ENCODE measurements at places on chromosomes 2 and 18.

DNA sequence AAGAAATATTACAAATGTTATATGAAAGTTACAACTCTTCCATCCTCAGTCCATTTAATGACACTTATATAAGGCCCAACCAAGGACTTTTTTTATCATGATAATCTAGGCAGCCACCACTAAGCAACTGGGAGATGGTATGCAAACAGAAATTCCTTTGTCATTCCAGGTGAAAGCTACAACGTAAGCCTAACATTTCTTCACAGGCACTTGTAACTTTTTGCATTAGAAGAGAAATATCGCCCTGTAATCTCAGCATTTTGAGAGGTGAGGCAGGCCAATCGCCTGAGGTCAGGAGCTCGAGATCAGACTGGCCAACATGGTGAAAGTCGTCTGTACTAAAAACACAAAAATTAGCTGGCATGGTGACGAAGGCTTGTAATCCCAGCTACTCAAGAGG, 581.2 kb upstream of the SLC8A1 start:
- no peak for DNase-seq

- no peak for DNase-seq
These were observed 68.7 kb downstream of the KCTD1 start for GRCh38 chr18:26479681-26480079.

GRCh38 chr2:46358713-46359112, 61.5 kb downstream of the EPAS1 start:
- no peak for DNase-seq

GRCh38 chr2:26064846-26065245, 31.0 kb downstream of the RAB10 start:
- DNase-seq = no peak

DNA sequence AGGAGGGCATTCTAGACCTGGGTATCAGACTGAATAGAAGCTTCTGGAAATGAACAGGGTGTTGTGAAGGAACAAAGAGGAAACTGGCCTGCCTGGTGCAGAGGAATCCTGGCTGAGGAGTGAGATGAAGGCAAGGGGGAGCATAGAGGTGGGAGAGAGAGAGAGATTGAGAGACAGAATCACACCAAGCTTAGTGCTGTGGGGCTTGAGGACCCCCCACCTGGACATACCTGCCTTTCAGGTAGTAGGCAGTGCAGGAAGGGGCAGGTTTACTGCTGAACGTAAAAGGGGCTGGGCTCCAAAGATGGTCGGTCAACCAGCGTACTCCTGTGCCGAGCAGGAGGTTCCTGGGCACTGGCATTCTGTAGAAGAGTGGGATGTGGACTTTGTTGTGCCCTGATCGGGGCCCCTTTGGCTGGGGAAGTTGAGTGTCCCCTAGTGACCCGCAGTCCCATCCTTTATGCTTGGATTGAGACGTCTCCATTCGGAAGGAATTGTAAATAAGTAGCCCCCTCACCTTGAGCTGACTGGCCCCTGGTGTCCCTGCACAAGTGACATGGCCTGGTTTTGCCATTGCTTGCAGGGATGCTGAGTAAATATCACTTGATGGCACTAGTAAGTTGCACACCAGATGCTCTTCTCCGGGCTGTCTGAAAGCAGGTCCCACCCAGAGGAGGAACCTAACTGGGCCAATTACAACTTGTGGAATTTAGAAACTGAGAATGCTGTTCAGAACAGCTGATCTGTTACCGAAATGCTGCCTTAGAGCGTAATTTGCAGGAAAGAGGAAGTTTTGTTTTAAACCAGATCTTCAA, 1.4 kb downstream of the UBE2F start:
- no peak for DNase-seq

DNA sequence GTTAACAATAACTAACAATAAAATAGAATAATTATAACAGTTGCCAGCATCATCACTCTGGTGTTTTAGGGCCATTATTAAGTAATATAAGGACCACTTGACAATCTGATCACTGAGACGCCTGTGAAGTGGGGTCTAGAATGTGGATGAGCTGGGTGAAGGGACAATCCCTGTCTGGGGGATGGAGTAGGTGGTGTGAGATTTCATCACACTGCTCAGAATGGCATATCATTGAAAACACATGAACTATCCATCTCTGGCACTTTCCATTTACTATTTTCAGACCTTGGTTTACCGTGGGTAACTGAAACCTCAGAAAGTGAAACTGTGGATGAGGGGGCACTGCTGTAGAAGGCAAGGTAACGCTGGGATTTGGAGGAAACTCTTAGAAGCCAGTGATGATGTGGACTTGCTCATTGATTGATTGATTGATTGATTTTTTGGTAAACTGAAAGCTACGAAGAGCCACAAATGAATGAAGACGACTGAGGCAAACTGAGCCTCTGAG, 204.4 kb upstream of the TWIST2 start:
- no peak for DNase-seq

DNA sequence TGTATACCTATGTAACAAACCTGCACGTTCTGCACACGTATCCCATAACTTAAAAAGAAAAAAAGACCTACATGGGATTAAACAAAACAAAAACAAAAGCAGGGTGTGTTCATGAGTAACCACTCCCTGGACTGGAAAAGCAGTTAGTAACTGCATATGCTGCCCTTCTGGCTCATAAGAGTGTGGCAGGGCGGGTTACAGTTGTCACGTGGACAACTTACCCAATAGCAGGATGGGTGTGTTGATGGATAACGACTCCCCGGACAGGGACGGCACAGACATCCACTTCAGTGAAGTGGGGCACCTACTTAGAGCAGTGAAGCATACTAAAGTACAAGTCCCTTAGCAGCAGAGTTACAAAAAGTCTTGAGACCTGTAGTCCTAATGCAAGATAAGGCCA, 136.7 kb downstream of the CCBE1 start:
- DNase-seq = no peak

DNA sequence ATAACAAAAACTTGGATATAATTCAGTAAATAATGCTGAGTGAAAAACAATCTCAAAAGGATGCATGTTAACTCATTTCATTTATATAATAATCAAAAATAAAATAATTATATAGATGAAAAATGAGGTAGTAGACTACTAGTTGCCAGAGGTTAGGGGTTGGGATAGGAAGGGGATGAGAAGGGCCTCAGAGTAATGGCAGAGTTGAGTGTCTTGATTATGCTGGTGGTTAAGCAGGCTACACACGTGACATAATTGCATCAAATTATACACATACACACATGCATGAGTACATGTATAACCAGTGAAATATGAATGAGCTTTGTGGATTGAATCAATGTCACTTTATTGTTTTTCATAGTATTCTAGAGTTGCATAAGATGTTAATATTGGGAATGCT, 201.0 kb downstream of the RIT2 start:
- DNase-seq = no peak

- no peak for DNase-seq
These were observed 255.5 kb downstream of the CDH2 start for GRCh38 chr18:27921392-27921791.

DNA sequence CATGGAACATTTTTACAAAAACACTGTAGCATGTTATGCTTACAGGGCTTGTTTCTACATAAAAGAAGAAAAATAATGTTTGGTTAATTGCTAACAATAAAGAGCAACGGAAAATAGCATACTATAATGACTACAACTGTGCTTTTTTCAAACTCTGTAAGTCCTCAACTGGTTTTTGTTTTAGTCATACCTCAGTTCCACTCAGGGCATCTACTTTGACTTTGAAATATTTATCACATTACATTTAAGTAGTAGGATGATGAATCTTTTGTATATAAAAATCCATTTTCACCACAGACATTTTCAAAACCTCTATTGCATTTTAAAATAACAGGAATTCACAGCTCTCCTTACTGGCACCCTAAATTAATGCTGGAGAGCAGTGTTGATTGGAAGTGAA, 8.3 kb downstream of the SATB2 start:
- DNase-seq = no peak

DNA sequence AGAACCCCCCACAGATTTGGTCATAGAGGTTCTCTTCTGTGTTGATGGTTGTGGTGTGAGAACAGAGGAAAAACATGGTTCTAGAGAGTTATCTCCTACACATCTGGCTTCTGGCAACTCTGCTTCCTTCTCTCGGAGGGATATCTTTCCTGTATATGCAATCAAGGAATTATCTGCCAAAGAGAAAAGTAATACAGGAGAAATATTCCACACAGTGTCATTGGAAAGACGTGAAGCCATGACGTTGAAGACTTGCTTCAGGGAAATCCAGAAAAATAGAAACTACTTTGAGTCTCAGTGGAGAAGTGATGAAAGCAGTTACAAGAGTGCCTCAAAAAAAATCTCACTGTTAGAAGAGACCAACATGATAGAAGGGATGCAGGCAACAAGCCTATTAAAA, 78.5 kb downstream of the RAB31 start:
- no peak for DNase-seq

DNA sequence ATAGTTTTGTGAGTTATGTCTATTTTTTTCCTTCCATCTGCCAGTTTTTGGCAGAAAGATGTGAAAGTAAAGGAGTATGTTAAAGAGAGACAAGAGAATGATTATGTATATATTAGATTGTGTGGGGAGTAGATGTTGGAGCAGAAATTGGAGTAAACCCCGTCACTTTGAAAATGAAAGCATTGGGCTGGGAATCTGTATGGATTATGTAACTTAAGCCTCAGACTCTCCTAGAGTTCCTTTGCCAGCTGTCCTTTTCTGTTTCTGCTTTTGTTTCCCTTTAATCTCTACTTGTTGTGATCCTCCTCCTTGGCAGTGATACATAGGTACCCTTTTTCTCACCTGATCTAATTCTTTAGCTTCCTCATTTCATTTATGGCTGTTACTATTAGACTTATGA, 19.2 kb downstream of the CCDC138 start:
- DNase-seq = no peak

GRCh38 chr2:118312969-118313756, 224.9 kb downstream of the INSIG2 start:
- no peak for DNase-seq
